ENCODE measurements at places on chromosomes 4 and X.

- no peak for DNase-seq
These were observed 81.2 kb downstream of the ABLIM2 start for GRCh38 chr4:8077181-8078108.

DNA sequence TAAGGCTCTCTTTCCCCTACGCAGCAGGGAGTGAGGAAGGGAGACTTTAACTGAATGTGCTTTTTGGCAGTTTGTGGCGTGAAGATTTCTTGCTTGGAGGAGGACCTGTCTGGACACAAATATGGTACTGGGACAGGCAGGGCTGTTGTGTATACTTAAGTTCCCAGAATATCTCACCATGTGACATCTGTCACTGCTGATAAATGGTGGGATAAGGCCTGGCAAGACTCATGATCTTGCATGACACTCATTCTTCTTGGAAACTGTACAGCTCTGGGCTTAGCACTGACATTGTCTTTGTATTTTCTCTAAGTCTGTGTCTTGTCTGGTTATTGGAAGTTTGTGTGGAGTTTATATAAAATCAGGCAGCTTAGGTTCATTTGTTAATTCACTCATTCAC is 93.1 kb downstream of the STK32B start:
- DNase-seq: no peak

DNA sequence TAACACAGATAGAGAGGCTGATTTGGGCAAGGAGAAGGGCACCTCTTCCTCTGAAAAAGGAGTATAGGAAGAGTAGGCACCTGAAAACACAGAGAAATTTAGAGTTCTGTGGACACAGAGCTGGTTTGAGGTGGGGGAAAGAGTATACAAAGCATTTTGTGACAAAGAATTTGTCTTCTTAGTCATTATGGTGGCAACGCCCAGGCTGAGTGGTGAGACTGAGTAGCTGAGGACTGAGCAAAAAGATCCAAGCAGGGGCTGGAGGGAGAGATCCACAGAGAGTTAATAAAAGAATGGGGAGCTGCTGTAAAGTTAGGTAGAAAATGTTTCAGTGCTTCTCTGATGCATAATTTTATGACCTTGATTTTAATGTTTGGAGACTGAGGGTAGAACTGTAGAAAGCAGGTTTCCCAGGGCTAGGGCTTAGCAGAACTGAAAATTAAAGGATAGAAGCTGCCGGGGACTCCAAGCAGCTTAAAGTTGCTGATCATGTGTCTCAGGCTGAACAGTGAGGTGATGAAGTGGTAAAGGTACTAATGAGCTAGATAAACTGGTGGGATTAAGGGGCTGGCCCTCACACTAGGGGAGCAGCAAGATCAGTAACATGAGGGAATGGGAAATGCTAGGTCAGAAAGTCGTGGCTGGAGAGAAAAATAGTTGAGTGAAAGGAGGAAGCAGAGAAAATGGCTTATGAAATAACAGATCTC is 118.9 kb downstream of the CEP44 start:
- DNase-seq: no peak

DNA sequence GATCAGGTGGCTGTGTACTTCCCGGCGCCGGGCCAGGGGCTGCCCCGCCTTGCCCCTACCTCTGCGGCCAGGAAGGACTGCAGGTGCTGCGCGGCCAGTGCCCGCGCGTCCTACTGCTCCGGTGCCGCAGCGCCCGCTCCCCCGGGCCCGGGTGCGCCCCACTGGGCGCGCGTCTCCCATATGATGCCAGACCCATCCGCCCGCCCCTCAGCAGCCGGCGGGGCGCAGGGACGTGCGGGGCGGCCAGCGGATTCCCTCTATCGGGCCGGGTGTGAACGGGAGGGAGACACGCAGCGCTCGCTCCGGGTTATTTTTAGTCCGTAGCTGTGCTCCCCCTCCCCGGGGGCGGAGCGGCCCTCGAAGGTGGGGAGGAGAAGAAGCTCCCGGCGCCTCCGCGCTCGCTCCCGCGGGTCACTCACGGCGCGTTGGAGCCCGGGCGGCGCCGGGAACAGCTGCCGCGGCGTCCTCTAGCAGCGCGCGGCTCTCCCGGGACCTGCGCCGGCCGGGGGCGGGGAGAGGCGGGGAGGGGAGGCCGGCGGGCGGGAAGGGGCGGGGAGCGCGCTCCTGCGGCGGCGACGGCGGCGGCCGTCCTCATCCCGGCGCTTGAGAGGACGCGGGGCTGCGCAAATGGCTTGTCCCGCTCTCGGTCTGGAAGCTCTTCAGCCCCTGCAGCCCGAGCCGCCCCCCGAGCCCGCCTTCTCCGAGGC is 103.6 kb downstream of the UCHL1 start:
- no peak for DNase-seq

Data from activated CD8-positive, alpha-beta memory T cell treated with anti-CD3 and anti-CD28 coated beads for 4 hours (primary cell).